ENCODE measurements at places on chromosomes 11 and 22.
A peak's percentile ranks its signal among the peaks of the same experiment; 100 is the strongest.

- DNase-seq: peak; percentile 71
These were observed 1.4 kb upstream of the NEFH start for GRCh38 chr22:29478326-29479276.

GRCh38 chr22:37369483-37369882, 57.8 kb downstream of the ELFN2 start:
- no peak for DNase-seq

GRCh38 chr11:78417175-78417887, at the start of gene GAB2:
Gene GAB2, minus strand, starts transcription at chr11:78417820. Its CDS starts 100 bp downstream, at chr11:78417720.
- DNase-seq: no peak

DNA sequence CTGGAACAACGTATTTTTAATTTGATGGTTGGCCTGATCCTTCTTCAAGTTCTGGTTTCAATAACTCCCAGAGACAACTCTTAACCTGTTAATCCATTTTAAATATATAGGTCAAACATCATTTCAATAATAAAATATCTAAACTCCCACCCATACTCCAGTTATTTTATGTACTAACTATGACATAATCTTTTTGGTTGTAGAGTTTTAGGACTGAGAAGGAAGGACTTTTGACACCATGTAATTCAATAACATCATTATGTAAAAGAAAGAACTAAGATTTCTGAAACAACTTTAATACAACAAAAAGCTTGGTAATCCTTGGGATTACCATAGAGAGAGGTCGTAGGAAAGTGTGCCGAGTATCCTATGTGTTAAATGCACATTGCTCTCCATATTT, 31.5 kb downstream of the VSIG10L2 start:
- no peak for DNase-seq

DNA sequence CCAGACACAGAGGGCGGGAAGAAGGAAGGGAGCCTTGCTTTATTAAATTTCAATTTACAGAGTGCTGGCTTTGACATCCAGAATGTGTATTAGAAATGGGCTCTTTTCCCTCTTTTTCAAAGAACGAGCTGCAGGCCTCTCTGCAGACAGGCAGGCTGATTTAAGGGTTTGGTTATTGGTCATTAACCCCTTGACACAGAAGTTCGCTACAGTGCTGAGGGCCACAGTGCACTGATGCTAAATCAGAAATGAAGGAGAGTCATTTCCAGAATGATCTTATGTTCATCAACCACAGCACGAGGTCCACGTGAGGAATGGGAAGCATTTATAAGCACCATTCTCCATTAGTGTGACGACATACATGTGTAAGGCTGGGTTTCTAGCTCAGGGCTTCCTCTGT, 51.8 kb downstream of the CSNK2A3 start:
- DNase-seq: no peak

DNA sequence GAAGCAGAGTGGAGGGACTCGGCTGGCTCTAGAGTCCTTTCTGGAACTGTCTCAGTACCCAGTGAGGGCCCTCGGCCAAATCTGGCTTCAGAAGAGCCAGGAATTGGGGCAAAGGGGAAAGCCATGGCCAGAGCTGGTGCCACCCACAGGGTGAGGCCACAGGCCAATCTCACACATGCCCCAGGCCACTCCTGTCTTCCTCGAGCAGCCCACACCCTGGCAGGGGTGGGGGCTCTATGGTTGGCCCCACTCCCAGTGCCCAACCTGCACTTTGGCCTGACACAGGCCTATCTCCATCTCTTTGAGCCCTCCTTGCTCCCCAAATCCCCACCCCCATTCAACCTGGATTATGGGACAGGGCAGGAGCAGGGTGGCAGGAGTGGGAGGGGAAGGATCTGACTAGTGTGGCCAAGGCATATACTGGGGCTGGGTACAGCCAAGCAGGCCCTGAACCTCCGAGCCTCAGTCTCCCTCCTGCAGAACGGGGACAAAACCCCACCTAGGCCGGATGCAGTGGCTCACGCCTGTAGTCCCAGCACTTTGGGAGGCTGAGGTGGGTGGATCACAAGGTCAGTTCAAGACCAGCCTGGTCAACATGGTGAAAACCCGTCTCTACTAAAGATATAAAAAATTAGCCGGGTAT, 6.9 kb downstream of the TST start:
- no peak for DNase-seq
